H54 (cell line): ENCODE measurements at places on chromosomes 3 and 15.
A peak's percentile ranks its signal among the peaks of the same experiment; 100 is the strongest.

- peak; percentile 19 for DNase-seq
Observed at GRCh38 chr3:101963902-101964362, 114.6 kb downstream of the NFKBIZ start.

DNA sequence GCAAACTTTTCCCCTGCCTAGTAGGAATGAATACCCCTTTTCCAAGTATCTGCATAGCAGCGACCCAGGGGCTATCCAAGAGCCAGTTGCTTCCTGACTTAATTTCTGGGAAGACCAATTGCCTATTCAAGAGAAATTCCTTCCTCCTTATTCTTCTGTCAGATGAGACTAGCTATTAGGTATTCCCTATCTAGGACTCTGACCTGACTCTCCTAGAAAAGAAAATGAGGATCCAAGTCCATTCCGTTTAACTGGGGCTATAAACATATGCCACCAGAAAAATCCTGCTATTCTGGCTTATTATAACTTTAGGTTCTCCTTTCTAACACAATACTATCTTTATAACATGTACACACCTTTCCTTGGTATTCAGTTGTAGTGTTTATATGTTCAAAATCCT, 1.7 kb downstream of the HHLA2 start:
- DNase-seq, result no peak

DNA sequence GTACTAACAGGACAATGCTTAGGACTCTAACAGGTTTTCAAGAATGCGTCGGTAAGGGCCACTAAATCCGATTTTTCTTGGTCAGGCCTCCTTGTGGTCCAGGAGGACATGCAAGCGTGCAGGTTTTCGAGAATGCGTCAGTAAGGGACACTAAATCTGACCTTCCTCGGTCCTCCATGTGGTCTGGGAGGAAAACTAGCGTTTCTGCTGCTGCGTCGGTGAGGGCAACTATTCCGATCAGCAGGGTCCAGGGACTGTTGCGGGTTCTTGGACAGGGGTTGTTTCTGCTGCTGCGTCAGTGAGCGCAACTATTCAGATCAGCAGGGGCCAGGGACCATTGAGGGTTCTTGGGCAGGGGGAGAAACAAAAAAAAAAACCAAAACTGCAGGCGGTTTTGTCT, 7.8 kb upstream of the UBP1 start:
- DNase-seq, result no peak

DNA sequence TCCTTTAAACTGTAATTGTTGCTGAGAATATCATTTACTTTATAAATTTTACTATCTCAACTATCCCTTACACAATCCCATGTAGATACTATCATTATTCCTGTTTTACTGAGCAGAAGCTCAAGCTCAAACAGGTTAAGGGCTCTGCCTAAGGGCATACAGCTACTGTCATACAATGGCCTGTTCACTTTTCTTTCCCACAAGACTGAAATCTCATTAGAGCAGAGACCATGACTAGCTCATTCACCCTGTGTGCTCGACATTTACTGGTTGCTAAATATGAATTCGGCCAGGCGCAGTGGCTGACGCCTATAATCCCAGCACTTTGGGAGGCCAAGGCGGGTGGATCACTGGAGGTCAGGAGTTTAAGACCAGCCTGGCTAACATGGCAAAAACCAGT, 1.6 kb upstream of the MESP2 start:
- no peak for DNase-seq

- no peak for DNase-seq
Observed at GRCh38 chr15:97168704-97169475, 791.6 kb upstream of the ARRDC4 start.

DNA sequence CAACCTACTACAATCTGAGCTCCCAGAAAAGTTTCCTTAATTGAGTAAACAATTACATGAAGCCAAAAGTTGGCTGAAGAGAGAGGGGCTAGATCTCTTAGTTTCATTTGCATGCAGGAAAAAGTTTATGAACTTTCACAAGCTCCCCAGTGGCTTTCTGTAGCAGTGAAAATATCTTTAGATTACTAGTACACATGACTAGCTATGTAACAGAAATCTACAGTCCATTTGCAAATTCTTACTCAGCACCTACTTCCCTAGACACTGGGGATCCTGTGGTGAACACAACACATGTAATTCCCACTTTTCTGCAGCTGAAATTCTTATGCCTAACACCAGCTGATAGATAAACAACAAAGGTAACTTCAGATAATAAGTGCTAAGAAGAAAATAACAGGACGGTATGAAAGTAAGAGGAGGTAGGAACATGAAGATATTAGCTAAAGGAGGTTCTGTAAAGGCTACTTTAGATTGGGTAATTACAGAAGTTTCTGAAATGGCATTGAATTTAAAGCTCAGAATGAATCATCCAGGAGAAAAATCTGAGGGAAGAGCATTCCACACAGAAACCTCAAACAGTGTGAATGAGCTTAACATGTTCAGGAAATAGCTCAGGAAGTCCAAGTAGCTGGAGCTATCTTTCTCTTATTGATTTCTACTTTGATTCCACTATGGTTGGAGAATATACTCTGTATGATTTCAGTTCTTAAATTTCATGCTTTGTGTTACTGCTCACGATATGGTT, 204.8 kb downstream of the MAGI1 start:
- peak; percentile 9 for DNase-seq

DNA sequence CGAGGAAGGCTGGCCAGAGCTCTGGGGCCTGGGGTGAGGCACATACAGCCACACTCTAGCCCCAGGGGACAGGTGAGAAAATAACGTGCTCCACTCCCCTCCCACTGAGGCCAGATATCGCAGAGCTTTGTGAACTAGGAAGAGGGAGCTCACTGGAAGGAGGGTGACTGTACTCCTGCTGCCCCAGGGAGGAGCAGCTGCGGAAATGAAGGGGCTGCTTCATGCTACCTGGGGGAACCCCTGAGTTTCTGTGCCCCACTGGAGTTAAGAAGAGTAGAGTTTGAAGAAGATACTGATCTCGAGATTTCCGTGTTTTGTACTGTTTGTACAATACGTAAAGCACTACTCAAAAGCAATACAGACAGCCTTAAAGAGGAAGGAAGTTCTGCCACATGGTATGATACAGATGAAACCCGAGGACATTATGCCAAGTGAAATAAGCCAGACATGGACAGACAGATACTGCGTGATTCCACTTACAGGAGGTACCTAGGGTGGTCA, 44.6 kb downstream of the CMTM6 start:
- DNase-seq, result no peak

DNA sequence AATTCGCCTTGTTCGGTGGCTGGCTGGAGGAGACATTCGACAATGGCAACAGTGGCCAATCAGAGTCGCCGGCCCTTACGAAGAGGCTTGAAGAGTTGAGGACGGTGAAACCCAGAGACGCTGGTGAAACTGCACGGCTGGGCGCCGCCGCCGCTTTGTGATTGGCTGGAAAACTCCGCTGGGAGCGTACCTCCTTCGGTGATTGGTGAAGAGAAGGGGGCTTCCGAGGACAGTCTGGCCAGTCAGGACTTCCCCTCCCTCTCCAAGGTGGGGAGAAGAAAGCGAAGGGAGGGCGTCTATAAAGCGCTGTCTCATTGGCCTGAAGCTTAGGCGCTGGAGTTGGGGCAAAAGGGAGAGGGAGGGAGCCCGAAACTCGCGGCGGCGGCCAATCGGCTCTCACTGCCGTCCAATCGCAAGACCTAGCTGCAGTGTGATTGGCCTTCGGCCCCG, 554 bp upstream of the GSK3B start:
- DNase-seq, result peak; percentile 84

GRCh38 chr3:3074551-3075257, 35.5 kb downstream of the IL5RA start:
- DNase-seq, result no peak
